ENCODE measurements at places on chromosomes 16 and 17.

GRCh38 chr17:40103071-40103661 lies 2.8 kb upstream of the NR1D1 start:
- no peak for DNase-seq

GRCh38 chr16:76194616-76195015 lies 82.6 kb upstream of the CNTNAP4 start:
- no peak for DNase-seq

- no peak for DNase-seq
Observed at GRCh38 chr17:36525888-36526287, 8.8 kb downstream of the MYO19 start.

- no peak for DNase-seq
Observed at GRCh38 chr17:44759086-44759915, 513 bp downstream of the ADAM11 start.

DNA sequence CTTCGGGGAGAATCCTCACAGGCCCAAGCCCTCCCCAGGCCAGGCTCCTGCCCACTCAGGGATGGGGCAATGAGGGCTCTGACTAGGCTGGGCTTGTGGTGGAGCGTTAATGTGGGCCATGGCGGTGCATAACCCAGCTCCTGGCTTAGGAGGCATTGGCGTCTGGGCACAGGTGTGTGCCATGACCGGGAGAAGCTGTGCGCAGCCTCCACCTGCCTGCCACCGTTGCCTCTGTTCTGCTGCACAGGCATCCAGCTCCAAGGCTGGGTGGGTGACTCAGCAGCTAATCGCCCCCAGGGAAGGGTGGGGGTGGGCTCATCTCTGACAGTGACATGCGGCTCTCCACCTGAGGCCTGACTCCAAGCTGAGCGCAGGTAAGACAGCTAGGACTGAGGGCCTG lies 3.5 kb upstream of the ARHGAP27 start:
- peak; percentile 66 for DNase-seq

DNA sequence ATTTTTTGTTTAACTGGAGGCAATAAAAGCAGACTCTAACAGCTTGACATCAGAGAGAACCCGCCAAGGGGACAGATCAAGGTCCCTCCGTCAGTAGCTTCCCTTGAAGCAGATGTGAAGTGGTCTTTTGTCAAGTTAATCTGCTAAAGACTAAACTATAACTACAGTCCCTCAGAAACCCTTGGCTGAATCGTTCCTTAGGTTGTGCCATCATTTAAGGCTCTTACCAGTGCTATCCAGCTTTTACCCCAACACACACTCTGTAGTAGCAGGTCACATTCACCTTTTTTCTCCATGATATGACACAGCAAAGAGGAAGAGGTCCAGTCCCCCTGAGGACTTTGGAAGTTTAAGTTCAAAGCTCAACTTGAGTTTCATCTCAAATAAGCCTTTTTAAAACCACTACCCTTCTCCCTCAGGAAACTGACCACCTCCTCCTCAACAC lies 49.7 kb downstream of the ERN1 start:
- DNase-seq, result no peak

DNA sequence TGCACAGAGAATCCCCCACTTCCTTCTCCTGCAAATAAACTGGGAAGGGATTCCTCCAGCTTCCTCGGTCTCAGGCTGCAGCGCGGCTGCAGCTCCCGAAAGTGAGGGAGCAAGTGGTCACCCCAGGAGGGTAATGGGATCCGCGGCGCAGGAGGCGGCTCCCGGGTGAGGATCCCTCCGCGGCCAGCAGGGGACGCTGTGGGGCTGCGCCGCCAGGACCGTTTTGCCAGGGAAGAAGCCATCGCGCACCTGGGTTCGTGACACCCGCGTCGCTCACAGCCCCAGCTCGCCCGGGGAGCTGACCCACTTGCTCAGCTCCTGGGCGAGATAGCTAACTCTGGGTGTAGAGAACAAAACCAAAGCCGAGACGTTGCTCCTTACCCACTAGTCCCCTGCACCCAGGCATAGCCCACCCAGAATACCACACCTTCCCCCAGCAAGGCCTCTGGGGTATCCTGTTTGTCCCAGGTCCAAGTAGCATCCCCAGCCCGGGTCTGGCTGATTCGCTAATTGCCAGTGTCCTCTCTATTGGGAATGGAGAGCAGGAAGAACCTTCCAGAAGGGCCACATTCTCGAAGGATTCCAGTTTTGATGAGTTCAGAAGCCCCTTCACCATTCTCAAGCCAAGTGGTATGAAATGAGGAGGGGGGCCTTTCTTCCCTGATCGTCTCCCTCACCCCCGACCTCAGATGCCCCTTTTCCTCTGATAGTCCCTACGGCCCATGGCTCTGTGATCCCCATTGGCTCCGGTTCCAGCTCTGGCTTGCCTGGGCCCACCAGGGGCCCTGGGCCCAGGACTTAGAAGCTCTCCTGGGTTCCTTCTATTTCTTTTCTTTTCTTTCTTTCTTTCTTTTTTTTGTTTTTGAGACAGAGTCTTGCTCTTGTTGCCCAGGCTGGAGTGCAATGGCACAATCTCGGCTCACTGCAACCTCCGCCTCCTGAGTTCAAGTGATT lies 14.1 kb downstream of the CYGB start:
- DNase-seq, result peak; percentile 93

DNA sequence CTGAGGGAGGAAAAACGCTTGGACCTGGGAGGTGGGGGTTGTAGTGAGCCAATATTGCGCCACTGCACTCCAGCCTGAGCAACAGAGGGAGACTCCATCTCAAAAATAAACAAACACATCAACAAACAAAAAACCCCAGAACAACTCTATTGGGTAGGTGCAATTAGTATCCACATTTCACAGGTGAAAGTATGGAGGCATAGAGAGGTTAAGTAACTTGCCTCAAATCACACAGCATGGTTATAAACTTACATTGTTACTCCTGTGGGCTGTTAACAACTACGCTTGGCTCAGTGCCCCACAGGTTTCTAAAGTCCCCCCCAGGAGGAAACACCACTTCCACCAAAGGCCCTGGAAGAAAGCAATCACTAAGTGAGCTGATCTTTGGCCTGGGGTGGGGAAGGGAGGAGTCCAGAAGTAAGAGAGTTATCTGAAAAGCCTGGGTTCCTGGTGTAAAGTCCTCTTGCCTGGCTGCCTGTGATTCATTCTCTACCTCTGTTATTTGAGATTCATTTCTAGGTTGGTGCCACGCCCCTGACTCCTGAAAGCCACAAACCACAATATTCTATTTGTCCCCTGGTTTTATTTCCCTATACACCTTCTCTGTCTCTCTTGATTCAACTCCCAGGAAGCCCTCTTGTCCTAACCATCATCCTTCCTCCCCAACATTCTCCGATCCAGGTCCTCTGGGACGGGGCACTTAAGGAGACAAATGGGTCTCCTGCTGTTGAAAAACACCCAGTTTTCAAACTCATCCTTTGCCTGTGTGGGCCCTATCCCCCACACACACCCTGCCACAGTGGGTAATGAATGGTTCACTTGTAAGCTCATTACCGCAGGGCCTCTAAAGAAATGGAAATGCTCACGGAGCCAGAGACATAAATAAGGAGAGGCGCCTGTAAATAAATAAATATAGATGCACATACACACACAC lies 195.4 kb downstream of the XYLT1 start:
- no peak for DNase-seq

DNA sequence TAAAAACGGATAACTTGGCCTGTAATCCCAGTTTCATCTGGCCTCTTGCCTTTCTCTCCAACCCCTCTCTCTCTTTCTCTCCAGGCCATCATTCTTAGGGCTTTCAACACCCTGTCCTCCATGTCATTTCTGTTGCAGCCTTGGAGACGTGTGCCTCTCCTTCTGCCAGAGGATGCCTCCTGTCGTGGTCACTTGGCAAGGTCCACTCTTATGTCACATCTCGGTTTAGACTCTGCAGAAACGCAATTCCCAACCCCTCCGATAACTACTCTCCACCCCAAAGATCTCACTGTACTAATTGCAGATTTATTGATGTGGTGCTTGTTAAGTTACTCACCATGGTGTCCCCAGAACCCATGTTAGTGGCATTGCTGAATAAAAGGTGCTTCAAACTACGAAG lies 787.3 kb upstream of the RBFOX1 start:
- no peak for DNase-seq

- DNase-seq, result no peak
Observed at GRCh38 chr16:57834936-57835335, 32.6 kb upstream of the KIFC3 start.

GRCh38 chr16:66740010-66740409 lies 11.4 kb downstream of the DYNC1LI2 start:
- DNase-seq, result no peak

DNA sequence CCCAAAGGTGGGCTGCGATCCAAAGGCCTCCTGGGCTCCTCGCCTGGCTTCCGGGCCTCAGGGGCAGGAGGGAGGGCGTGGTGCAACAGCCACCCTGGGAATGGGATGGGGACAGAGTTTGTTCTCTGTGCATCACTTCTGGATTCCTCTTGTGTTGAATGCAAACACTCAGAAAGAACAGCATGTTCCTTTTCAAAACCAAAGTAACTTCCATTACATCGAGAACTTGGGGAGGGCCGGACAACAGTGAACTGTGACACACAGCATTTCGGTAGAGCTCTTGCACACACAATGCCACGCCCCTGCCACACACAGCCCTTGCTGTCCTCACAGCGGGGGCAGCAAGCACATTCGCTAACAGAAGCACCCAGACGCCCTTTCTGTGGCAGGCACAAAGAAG lies 36.1 kb upstream of the FASN start:
- no peak for DNase-seq

- DNase-seq, result peak; percentile 72
Observed at GRCh38 chr16:88676502-88677242, 9.6 kb downstream of the SNAI3 start.

GRCh38 chr17:41772218-41772585 lies 14.3 kb downstream of the JUP start:
- DNase-seq, result no peak

GRCh38 chr17:32525122-32525521 lies 38.3 kb downstream of the CDK5R1 start:
- no peak for DNase-seq

DNA sequence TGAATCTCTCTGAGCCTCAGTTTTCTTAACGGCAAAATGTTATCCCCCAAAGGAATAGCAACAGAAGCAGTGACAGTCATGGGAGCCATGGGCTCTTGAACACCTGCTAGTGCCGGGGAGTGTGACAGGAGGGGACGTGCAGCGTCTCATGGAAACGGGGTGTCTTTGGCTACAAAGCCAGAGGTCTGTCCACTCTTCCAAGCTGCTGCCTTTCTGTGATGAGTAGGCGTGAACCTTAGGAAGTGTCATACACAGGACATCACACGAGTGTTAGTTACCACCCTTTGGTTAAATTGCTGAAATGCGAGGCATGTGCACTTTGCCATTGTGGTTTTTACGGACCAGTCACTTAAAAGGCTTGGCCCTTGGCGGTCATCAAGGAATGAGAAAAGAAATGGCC lies 93.4 kb downstream of the IRF8 start:
- DNase-seq, result no peak
